ENCODE measurements at places on chromosomes 16 and 17.
A peak's percentile ranks its signal among the peaks of the same experiment; 100 is the strongest.

GRCh38 chr17:14282726-14283125 lies 18.2 kb upstream of the HS3ST3B1 start:
- DNase-seq = no peak

DNA sequence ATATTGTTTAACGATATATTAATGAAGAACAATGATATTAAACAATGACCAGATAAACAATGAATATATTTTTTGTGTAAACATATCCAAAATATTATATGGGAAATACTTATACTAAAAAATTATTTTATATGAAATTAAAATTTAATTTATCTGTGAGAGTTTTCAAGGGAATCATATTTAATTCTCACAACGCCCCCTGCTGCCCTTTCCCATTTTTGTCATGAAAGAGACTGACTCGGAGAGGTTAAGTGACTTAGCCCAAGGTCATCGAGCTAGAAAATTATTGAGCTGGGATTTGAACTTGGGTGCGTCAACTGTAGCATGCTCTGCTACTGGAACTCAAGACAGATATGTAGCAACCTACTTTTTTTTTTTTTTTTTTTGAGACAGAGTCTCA lies 7.2 kb upstream of the MYCBPAP start:
- no peak for DNase-seq

DNA sequence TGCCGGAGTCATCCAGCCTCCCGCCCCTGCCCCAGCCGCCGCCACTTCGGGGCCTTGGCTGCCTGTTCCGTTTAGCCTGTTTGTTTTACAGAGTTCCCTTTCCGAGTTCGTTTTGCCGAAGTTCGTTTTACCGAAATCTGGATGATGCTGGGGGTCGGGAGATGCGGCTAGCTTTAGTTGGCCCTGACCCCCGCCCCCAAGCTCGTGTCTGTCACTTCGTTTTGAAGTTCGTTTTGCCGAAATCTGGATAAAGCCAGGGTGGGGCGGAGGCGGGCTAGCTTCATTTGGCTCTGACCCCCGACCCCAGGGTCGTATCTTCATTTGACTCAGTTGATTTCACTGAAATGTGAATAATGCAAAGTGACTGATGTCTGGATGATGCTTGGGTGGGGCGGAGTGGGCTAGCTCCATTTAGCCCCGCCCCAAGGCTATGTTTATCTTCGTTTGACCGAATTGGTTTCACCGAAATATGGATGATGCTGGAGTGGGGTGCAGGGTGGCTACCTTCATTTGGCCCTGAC lies 591 bp downstream of the PSMD7 start:
- no peak for DNase-seq

- no peak for DNase-seq
Observed at GRCh38 chr16:80656711-80657150, 115.9 kb downstream of the DYNLRB2 start.

- DNase-seq = peak; percentile 5
Observed at GRCh38 chr17:4074831-4075495, 67.9 kb downstream of the ZZEF1 start.

DNA sequence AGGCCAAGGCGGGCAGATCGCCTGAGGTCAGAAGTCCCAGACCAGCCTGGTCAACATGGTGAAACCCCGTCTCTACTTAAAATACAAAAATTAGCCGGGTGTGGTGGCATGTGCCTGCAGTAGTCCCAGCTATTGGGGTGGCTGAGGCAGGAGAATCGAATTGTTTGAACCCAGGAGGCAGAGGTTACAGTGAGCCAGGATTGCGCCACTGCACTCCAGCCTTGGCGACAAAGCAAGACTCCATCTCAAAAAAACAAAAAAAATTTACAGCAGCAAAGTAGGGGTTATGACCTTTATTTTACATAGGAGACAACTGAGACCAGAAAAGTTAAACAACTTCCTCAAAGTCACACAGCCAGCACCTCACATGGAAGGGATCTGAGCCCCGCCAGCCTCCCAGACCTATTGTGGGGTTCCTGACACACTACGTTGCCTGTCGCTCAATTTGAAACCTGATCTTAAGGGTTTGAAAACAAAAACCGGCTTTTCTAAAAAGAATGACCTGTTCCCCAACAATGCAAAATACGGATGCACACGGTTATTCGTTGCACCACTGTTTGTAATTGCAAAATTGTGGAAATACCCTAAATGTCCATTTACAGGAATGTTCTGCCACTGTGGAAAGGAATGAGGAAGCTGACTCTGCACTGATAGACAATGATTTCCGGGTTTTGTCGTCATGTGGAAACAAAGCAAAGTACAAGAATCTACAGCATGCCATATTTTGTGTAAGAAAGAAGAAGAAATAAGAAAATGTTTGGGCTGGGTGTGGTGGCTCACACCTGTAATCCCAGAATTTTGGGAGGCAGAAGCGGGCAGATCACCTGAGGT lies 77.2 kb downstream of the CNGB1 start:
- DNase-seq = no peak

GRCh38 chr17:17356149-17356930 lies 53.2 kb downstream of the NT5M start:
- DNase-seq = peak; percentile 72

DNA sequence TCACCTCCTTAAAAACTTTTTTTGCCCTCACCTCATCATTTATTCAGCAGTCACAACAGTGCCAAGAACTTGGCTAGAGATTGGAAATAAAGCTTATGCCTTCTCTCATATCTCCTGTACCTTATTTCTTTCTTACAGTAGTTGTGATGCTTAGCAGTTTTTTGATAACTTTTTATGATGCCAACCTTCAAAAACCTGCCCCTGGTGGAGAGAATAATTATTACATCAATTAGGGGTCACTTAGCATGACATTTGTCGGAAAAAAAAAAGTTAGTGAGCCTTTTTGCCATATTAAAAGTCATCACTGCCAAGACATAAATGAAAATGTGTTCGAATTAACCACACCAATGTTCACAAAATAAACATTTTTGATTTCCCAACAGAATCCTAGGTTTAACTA lies 296.6 kb downstream of the WWOX start:
- DNase-seq = no peak

DNA sequence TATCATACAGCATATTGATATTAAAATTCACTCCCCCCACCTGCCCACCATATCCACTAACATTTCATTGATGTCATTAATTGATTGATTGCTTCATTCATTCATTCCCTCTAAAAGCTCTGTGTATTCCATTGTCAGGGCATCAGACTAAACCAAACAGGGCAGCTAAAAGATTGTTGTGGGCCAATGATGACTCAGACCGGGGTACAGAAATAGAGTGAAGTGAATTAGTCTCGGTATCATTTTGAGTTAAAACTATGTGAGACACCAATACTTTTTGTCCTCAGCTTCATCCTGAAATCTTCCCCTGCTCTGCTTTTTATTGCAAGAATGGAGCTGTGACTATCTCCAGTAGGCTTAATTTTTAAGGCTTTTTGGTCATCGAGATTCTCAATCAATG lies 868.3 kb downstream of the CDH11 start:
- no peak for DNase-seq

GRCh38 chr17:80102664-80103448 lies 1.5 kb downstream of the GAA start:
- no peak for DNase-seq

DNA sequence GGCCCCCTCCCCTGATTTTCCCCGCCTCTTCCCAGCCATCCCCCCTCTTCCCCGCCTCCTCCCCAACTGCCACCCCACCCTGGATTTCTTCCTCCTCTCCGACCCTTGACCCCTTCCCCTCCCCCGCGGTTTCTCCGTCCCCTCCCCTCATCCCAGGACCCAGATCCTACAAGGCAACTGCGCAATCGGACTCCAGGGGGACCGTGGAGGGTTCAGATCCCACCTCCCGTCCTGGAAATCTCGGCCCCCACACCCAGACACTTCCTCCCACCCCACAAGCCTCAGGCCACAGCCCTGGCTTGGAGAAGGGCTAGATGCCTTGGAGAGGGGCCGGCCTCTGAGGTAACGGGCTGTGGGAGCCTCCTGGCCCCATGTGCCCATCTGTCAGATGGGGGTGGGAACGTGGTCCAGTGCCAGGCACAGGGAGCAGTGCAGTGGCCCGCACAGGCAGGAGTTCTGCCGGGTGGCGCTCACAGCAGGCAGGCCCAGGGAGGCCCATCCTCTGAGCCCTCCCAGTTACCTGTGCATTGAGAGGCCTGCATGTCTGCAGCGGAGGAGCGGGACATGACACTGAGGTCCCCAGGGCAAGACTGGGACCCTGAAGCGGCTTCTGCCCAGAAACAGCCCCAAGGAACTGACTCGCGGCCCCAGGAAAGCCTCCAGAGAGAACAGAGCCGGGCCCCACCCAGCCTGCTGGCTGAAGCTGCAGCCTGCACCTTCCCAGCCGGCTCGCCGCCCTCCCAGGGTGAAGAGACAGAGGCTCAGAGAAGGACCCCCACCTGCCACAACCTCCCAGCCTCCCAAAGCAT lies 16.7 kb downstream of the ZNF423 start:
- no peak for DNase-seq

DNA sequence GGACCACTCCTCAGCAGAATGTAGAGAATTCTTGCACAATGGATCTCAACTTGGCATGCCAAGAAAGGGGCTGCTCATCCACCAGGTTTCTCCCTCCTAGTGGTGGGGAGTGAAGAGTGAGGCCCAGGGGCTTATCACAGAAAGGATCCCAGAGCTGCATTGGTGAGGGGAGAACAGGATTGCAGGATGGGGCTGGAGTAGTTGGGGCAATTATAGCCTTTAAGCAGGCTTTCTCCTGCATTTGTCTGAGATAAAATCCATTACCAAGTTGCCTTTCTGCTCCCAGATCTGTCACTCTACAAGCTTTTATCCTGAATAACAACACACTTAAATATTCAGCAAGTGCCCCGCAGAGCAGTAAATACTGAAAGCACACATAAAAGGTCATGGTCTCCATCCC lies 130.8 kb upstream of the CES5A start:
- no peak for DNase-seq

DNA sequence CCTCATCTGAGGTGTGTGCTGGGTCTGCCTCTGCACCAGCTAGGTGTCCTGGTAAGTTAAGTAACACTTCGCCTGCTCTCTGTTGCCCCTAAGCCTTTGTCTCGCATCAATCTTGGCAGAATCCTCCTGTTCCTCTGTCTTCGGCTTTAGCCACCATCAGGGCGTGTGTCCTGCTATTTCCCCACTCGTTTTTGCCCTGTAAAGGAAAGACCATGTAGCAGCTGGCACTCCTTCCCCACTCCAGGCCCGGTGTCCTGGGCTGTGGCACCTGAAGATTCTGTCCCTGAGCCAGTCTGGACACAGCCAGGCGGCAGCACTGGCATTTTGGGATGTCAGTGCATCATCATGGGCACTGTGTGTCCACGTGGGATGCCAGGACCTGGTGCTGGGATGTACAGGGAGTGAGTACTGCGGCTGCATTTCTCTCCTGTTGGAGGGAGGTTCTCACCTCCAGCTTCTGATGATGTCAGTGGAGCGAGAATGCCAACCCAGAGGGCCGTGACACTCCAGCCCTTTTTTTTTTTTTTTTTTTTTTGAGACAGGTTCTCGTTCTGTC lies 26.2 kb upstream of the FOXK2 start:
- DNase-seq = no peak

DNA sequence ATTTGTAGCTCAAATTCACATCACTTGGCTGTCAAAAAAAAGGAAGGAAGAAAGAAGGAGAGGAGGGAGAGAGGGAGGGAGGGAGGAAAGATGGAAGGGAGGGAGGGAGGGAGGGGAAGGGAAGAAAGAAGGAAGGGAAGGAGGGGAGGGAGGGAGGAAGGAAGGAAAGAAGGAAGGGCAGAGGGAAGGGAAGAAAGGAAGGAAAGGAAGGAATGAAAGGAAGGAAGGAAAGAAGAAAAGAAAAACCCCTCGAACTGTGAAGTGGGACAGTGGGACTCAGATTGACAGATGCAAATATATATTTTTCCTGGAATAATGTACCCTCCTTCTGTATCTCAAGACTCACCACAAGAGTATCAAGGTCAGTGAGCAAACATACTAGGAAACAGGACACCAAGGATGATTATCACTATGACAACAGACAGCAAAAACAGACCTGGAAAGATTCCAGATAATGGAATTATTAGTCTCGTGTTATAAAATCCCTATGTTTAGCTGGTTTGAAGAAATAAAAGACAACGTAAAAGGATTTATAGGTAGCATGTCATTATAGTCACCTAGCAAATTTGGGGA lies 24.2 kb upstream of the ABCA3 start:
- DNase-seq = no peak

DNA sequence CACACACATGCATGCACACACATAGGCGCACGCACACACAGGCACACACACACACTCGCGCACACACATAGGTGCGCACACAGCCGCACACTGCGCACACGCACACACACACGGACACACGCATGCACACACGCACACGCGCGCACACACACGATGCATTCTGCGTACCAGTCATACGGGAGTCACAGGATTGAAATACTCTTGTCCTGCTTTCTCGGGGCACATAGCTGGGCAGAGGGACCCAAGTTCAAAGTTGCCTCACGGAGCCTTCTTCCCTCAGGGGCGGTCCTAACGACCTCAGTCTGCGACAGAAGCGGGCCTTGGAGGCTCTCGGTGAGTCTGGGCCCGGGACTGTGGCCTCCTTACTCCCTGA lies 56.0 kb downstream of the MRM1 start:
- no peak for DNase-seq

DNA sequence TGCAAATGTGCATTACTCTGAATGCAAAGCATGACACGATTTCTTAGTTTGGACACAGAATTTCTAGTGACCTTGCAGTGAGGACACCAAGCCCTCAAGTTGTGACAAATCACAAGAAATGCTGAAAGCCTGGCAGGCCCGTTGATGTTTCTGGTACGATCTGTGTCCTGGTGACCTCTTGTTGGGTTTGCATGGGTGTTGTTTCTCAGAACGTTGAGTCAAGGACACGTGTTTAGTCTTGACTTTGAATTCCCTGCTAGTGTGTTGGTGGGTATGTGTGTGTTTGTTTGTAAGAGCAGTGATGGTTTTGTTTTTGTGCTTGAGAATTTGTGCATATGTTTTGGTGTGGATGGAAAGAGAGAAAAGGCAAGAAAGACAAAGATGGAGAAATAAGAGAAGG lies 37.8 kb upstream of the MAF start:
- DNase-seq = no peak

- DNase-seq = no peak
Observed at GRCh38 chr17:39719563-39720355, 10.6 kb downstream of the MIEN1 start.

DNA sequence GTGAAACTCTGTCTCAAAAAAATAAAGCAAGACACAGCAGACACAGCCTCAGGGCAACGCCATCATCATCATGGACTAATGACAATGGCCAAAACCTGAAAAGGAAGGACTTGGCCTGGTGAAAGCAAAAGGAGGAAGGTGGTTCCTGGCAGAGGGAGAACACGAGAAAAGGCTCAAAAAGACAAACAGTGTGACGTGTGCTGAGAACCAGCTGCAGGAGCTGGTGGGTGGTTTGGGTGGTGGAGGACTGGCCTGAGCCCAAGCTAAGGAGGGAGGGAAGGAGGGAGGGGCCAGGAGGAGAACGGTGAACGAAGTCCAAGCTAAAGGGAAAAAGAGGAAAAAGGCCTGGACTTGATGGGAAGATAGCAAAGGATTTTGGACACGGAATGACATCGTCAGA lies 85.1 kb downstream of the SLC39A11 start:
- DNase-seq = no peak

- no peak for DNase-seq
Observed at GRCh38 chr17:61456061-61456681, 3.9 kb downstream of the TBX4 start.

GRCh38 chr17:38753071-38753506 lies 548 bp downstream of the PSMB3 start:
- no peak for DNase-seq

Measured in right renal pelvis (tissue), 4 donors.